ENCODE measurements at places on chromosomes 11 and 22. TPM values are rescaled to one million over a fixed set of nuclear protein-coding genes. Genes with fewer than 3 reads are reported as not detected.

Gene ASPHD2
- total RNA-seq: 12.7 TPM

Gene SMC1B
- total RNA-seq: 0.09 TPM

Gene ANGPTL5
- total RNA-seq: not detected

Gene RAG1
- 0.84 TPM for total RNA-seq

Gene RBMXL2
- not detected for total RNA-seq

Gene CLCF1
- total RNA-seq: 3.7 TPM

Gene OSBPL5
- 20.1 TPM for total RNA-seq

Gene OR5A1
- total RNA-seq: 0.06 TPM

Gene UCP3
- not detected for total RNA-seq

DNA sequence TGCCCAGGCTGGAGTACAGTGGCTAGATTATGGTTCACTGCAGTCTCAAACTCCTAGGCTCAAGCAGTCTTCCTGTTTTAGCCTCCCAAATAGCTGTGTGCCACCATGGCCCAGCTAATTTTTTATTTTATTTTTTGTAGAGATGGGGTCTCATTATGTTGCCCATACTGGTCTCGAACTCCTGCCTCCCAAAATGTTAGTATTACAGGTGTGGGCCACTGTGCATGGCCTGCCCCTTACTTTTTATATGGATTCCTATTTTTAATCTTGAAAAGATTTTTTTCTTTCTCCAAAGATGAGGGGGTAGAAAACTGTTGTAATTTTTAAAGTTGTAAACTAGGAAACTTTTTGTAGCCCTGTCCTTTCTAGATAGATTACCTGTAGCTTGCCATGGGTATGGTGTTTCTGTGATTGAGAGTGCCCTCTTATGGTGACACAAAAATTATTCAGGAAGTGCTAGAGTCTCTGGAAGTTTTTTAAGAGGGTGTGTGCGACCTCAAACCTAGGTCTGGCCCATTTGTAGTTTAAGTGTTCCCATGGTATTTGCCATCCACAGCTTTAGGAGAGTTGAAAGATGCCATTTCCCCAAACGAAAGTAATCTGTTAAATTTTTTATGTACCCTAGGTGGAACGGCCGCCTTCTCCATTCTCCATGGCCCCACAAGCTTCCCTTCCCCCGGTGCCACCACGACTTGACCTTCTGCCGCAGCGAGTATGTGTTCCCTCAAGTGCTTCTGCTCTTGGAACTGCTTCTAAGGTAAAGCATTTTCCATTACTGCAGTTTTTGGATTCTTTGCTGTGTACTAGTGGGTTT is 32.4 kb downstream of the MCAM start:
- no peaks in the 10 kb centered on the region for H3K4me1 ChIP-seq
- H3K27ac ChIP-seq: no peak overlapping the region
- no peaks in the 10 kb centered on the region for H3K27me3 ChIP-seq
- peaks cover 6% of the 10 kb centered on the region for H3K36me3 ChIP-seq
- peak; percentile 19 for DNase-seq

DNA sequence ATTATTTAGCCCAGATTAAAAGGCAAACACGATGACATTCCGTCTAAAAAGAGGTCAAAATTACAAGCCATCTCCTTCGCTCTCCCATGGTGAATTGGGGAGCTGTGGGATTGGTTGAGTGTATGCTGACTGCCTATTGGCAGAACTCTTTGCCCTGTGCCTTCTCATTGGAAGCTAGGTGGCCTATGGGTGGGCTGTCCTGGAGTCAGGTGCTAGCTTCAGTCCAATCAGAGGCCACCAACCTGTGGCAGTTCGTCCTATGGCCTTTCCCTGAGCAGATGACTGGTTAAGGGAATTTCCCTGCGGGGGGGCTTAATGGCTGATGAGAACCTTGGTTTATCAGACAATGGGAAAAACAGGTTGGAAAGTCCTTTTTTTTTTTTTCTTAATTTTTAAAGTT is 3.2 kb upstream of the MTMR3 start:
- no peaks in the 10 kb centered on the region for H3K36me3 ChIP-seq
- H3K27me3 ChIP-seq: no peaks in the 10 kb centered on the region
- DNase-seq: no peak
- peaks cover 2% of the 10 kb centered on the region for H3K4me1 ChIP-seq

DNA sequence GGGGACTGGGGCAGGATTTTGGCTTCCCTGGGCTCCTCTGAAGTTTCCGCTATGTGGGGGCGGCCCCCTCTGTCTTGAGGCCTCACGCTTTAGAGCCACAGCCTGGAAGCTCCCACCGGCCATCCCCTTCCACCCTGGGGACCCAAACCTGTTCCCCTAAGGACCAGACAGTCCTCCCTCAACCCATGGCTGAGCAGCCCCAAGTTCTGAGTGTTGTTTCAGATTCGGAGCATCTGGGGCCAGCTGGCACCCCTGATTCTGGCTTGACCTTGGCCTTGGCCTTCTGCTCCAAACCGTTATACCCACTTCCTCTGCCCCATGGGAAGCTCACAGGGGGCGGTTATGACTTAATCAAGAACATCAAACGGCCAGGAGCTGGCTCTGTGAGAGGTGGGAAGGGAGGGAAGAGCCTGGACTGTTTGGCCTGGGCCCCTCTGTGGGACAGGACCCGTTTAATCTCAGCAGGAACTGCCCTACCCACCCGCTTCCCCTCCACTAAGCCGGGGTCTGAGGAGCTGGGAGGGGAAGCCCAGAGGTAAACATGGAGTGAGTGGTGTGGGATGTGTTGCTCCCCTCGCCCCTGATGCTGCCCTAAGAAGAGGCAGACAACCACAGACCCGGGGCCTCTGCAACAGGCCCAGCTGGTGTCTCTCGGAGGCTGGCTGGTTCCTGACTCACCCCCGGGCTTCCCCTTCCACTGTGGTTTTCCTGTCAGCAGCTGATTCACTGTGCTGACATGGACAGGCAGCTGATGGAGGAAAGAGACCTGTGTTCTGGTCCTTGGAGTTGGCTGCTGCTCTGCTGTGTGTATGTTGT is 3.4 kb downstream of the CD82 start:
- no peak for DNase-seq
- H3K4me1 ChIP-seq: peaks cover 19% of the 10 kb centered on the region
- H3K4me3 ChIP-seq: no peak overlapping the region
- H3K36me3 ChIP-seq: no peaks in the 10 kb centered on the region
- H3K27ac ChIP-seq: no peak overlapping the region

GRCh38 chr11:47251751-47252150 is 3.1 kb upstream of the ACP2 start:
- H3K27ac ChIP-seq: no peak overlapping the region
- H3K36me3 ChIP-seq: no peaks in the 10 kb centered on the region
- DNase-seq: no peak

GRCh38 chr11:77345621-77346020 is 44.1 kb upstream of the GDPD4 start:
- H3K27me3 ChIP-seq: no peaks in the 10 kb centered on the region
- H3K4me1 ChIP-seq: no peaks in the 10 kb centered on the region
- H3K36me3 ChIP-seq: no peaks in the 10 kb centered on the region
- no peak overlapping the region for H3K27ac ChIP-seq

- no peak overlapping the region for H3K27ac ChIP-seq
- no peaks in the 10 kb centered on the region for H3K27me3 ChIP-seq
- no peaks in the 10 kb centered on the region for H3K36me3 ChIP-seq
- no peak overlapping the region for H3K4me3 ChIP-seq
- H3K4me1 ChIP-seq: peaks cover 28% of the 10 kb centered on the region
Observed at GRCh38 chr11:14308114-14308896, 50.7 kb downstream of the RRAS2 start.

DNA sequence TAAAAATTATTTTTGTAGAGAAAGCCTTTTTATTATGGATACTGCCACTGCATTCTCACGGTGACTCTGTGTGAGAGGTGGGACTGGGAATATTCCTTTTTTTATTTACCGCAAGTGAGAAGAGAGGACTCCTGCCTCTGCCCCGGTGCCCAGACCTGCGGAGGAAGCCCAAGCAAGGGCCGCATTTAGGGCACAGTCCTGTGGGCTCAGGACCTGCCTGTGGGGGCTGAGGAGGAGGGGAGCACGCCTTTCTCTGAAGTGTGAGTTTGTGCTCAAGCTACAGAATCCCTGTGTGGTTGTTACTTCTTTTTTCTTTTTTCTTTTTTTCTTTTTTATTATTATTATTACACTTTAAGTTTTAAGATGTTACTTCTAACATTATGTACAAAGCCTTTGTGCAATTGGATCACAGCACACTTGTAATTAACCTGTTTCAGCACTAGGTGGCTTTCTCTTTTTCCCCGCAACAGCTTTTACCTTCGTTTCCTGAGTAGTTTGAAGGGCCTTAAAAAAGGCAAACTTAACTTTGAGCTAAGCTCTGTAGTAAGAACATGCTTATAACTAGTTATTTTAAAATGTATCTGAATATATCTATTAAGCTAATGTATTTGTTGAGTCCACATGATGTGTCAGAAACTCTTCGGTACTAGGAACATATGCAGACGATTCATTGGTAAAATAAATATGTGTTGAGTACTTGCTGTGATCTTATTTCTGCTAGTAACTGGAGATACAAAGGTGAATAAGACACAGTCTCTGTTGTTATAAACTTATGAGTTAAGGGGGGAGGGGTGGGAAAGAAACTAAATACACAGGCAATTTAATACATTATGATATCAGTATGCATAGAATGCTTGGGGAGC is 18.3 kb downstream of the AMOTL1 start:
- no peaks in the 10 kb centered on the region for H3K27me3 ChIP-seq
- H3K4me1 ChIP-seq: no peaks in the 10 kb centered on the region
- no peak overlapping the region for H3K27ac ChIP-seq
- peak; percentile 34 for DNase-seq
- H3K36me3 ChIP-seq: no peaks in the 10 kb centered on the region

DNA sequence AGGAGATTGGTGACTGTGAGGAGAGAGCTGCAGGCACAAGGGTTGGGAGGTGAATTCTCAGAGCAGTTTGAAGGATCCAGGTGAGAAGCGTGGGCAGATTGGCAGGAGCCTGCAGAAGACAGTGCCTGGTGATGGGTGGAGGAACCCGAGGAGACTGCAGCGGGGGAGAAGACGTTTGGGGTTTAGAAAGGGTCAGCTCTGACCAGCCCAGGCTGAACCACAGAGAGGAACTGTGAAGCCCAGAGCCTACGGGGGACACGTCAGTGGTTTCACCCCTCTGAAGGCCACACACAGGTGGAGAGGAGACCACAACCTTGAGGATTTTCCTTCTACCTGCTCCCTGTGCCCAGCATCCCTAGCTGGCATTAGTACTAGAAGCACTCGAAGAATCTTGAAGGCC is 154.8 kb upstream of the TBCEL start:
- H3K4me1 ChIP-seq: no peaks in the 10 kb centered on the region
- no peak for DNase-seq
- H3K27me3 ChIP-seq: peaks cover 7% of the 10 kb centered on the region
- no peaks in the 10 kb centered on the region for H3K36me3 ChIP-seq
- no peak overlapping the region for H3K4me3 ChIP-seq

- DNase-seq: no peak
- no peaks in the 10 kb centered on the region for H3K4me1 ChIP-seq
- H3K36me3 ChIP-seq: no peaks in the 10 kb centered on the region
- no peak overlapping the region for H3K27ac ChIP-seq
Observed at GRCh38 chr11:67099831-67100324, 19.2 kb upstream of the KDM2A start.

- H3K27ac ChIP-seq: no peak within 1 kb of the TSS
- H3K27me3 ChIP-seq: peaks cover 98% of the 10 kb centered on the region
- H3K36me3 ChIP-seq: no peaks in the 10 kb centered on the region
- H3K4me1 ChIP-seq: peaks cover 15% of the 10 kb centered on the region
Observed at GRCh38 chr11:117796872-117797529, at the start of gene DSCAML1. Gene DSCAML1 (minus strand): TSS chr11:117797216. CDS start chr11:117797079, 137 bp downstream.
